Omental fat pad (tissue), 4 donors: ENCODE measurements at places on chromosomes 7 and 10.

DNA sequence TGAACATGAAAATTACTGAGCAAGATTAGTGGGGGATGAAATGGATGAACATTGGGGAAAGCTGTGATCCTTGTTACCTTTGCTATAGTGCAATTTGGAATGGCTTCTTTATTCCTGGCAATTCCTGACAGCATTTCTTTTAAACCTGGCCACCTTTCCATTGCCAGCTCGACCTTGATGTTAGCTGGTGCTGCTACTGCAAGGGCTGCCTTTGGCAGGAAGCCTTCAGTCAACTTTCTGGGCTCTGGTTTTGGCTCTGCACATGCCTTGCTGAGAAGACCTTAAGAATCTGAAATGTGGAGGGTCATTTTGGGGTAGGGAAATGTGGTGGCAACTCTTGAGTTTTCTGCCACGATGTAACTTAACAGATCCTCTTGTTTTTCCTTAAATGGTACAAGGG lies 64.7 kb downstream of the KAT6B start:
- no peak for DNase-seq

- DNase-seq, result no peak
These were observed 9.0 kb upstream of the STARD3NL start for GRCh38 chr7:38168890-38169570.

DNA sequence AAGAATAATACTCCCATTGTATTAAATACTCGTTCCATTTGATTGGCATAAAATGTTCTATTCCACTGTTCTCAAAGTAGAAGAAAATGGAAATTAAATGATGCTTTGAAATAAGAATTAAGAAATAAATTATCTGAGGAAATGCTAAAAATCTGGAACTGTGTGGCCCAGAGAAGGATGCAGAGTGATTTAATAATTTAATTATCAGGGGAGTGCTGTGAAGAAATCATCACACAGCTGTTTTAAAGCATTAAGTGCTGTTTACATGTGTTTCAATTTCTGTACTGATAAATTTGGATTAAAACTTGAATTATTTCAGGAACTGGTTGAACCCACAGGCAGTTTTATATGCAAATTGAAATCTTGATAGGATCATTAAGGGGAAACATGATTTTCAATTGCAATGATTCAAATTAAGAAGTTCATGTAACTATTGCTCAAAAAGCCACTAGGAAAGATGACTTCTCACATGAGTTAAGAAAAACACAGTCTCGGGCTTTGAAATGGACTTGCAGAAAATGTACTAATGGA lies 56.3 kb downstream of the COL28A1 start:
- DNase-seq, result no peak

DNA sequence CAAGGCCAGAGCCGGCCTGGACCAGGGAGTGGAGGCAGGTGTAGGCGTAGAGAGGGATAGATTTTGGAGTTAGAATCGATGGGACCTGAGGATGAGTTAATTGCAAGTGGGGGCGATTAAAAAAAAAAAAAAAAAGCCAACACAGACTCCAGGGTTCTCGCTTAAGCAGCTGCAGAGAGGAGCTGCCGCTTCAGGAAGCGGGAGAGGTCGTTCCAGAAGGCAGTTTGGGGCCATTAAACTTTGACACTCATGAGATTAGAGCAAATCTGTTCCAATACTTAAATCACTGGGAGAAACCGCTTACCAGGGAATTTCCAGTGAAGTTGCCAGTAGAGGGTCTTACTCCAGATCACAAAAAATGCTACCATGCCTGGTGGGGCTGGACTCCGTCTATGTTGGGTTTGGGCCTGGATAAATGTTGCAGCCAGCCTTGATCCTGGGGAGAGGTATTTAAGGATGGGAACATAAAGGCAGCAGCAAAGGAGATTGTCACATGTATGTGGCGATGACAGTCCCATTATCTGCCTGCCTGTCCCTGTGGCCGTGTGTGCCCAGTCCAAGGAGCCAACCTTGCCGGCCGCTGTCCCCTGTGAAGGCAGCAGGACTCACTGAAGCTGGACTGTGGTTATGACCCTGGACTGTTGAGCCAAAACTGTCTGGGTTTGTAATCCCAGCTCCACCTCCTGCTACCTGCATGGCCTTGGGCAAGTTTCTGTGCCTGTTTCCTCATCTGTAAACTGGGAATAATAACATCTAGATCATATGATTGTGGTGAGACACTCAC lies 23.9 kb upstream of the GRID1 start:
- DNase-seq, result no peak

DNA sequence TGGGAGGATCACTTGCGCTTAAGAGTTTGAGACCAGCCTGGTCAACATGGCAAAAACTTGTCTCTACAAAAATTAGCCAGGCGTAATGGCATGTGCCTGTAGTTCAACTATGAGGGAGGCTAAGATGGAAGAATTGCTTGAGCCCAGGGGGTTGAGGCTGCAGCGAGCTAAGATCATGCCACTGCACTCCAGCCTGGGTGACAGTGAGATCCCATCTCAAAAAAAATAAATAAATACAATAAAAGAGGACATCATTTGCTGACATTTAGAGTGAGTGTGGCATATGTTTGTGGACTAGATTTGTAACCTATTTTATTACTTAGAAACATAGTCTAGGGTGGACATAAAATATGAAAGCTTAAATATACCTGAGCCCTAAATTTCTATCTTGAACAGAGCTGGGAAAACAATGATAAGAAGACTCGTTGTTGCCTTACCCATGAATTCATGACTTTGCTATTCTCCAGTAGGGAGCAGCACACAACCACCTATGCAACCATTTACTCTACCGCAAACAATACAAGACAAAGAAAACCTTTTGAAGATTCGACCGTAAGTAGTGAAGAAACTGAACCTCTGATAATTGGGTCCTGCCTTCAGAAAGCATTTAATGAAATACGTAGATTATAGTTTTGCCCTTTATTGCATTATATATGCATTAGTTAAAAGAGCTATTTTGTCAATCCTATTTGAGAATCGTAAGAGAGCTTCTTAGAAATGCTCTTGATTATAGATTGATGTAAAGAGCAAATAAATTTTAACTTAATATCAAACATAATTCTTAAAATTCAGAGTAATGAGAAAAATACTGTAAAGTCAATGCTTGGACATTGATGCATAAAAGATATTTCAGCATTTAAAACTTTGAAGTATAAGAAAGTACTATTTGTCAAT lies 83.5 kb downstream of the GNAT3 start:
- DNase-seq, result no peak

- DNase-seq, result no peak
These were observed 8.6 kb downstream of the GDF2 start for GRCh38 chr10:47330804-47331203.

GRCh38 chr10:9987197-9987596 lies 1030.5 kb upstream of the CELF2 start:
- DNase-seq, result no peak

DNA sequence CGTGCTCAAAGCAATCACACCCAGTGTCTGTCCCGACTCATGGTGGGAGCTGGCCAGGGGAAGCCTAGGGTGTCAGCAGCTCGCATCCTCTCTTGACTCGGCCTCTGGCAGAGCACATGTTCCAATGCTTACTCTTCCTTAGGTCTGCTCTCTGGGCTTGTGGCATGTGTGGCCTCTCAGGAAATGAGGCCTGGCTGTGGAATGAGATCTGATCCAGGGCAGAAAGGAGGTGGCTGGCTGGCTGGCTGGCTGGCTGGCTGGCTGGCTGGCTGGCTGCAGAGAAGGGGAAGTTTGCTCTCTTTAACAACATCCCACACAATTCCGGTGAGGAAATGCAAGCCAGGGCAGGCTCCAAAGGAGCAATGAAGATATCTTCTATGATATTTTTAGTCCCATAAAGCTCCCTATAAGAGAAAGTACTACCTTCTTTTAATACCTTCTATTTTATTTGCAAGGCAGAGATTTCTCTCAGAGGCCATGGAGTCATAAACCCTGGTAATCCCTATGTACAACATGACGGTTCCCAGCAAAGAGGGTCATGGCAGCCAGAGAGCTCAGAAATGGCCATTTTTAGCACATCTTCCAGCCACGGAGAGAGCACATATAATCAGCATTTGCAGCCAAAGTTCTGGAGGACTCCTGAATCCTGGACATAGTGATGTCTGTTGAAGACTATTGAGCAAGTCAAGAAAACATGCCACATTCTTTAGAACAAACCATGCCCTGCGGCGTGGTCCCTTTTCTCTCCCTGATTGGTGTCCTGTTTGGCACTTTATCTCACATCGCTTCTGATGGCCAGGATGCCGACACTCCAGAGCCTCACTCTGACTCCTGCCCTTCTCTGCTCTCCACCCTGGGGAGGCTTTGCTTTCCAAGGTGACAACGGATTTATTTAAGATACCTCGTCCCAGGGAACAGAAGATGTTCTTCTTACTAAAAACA lies 153.7 kb downstream of the FANK1 start:
- no peak for DNase-seq

GRCh38 chr7:129443612-129444011 lies 9.4 kb downstream of the STRIP2 start:
- no peak for DNase-seq

GRCh38 chr7:121621937-121622336 lies 225.8 kb upstream of the FAM3C start:
- no peak for DNase-seq

DNA sequence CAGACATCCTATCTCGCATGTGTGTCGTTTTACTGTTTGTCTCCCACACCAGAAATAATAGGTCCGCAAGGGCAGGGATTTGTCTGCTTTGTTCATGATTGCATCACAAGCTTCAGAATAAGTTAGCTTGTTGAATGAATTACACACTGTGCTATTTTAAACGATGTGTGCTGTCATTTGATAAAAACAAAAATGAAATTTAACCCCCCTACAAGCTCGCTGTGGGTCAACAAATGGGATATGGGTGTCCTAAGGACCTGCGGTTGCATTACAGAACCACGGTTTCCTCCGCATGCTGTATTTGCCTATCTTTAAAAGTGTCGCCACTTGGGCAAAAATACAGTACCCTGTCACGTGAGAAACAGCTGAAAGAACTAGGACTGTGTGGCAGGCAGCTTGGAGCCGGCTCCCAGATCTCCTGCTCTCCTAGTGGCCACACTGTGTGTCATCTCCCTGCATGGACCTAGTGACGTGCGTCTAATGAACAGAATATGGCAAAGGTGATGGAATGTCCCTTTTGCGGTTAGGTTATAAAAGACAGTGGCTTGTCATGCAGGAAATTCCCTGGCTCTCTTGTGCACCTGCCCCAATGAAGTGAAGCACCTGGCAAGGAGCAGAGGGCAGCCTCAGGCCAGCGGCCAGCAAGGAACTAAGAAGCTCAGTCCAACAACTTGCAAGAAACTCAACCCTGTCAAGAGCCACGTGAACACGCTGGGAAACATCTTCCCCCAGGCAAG lies 32.9 kb upstream of the CRYGN start:
- no peak for DNase-seq

DNA sequence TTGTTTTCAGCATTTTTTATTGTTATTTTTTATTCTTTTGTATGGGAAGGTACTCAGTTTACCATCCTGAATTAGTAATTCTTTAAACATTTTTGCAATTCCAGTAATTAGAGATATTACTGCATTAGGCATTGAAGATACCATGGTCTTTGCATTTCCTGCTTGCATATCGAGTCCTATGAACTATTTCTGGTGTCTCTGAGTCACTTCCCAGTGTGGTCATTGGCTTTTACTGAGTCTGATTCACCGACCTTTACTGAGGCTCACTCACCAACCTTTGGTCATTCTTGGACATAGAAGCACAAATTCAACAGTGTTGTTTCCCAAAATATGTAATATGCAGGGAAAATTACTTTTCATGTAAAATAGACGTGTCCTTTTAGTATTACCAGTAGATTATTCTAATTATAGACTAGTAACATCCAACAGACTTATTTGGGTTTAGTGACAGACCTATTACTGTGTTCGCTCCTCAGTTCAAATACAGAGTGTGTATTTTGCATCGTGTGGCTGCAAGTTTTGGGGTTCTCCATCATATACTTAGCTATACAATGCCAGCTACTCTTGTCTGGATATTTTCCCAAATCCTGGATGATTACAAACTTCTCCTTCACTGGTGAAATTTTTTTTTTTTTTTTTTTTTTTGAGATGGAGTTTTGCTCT lies 180.7 kb upstream of the PRSS1 start:
- DNase-seq, result no peak

GRCh38 chr10:13671904-13672303 lies 85.1 kb downstream of the PRPF18 start:
- DNase-seq, result no peak

- no peak for DNase-seq
These were observed 187.1 kb downstream of the ADARB2 start for GRCh38 chr10:1550291-1550595.

DNA sequence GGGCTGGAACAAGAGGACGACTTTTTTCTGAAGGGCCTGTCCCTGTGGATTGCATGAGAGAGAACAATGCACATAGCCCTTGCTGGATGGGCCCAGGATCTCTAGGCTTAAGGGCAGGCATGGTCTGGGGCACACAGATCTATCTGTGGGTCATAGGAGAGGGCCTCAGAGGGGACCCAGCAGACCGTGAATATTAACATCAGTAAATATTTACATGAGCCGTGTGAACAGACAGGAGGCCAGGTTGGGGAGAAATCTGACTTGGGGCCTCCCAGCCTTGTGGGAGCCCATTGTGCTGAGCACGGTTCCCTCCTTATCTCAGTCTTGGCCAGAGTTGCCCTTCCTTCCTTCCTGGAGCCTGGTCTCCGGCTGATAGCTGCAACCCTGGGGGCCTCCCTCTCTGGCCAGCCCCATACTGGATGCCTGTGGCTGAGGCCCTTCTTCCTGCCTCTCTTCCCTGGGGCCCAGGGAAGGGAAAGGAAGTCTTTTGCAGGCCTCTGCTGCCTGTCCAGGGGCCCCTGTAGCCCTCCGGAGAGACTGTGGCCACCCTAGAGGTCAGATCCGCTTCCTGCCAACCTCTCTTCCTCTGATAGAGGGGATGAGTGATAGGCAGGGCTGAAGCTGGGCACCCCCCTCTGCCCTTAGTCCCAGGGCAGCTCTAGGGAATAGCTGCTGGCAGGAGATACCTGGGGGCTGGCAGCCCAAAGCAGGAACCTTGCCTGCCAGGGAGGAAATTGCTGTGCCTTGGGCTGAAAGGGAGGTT lies 44.5 kb upstream of the TRIM8 start:
- DNase-seq, result no peak

DNA sequence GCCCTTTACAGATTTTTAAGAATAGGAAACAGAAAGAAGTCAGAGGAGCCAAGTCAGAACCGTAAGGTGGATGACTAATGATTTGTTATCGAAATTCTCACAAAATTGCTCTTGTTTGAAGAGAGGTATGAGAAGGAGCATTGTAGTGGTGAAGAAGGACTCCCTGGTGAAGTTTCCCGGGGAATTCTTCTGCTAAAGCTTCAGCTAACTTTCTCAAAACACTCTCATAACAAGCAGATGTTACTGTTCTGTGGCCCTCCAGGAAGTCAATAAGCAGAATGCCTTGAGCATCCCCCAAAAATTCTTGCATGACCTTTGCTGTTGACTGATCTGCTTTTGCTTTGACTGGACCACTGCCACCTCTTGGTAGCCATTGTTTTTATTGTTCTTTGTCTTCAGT lies 152.9 kb downstream of the HGF start:
- DNase-seq, result no peak

GRCh38 chr7:92639213-92639896 lies 49.2 kb upstream of the FAM133B start:
- DNase-seq, result no peak

- DNase-seq, result no peak
These were observed 26.2 kb downstream of the PTPN12 start for GRCh38 chr7:77563275-77563674.

- no peak for DNase-seq
These were observed 173.6 kb upstream of the CXCL12 start for GRCh38 chr10:44558521-44558920.

GRCh38 chr7:115924411-115924810 lies 106.2 kb downstream of the TFEC start:
- DNase-seq, result no peak
